Activated CD4-positive, alpha-beta T cell treated with anti-CD3 and anti-CD28 coated beads for 24 hours (primary cell): ENCODE measurements at places on chromosomes 5 and 9.

- no peak for DNase-seq
These were observed 81.6 kb upstream of the CKMT2 start for GRCh38 chr5:81151546-81151945.

DNA sequence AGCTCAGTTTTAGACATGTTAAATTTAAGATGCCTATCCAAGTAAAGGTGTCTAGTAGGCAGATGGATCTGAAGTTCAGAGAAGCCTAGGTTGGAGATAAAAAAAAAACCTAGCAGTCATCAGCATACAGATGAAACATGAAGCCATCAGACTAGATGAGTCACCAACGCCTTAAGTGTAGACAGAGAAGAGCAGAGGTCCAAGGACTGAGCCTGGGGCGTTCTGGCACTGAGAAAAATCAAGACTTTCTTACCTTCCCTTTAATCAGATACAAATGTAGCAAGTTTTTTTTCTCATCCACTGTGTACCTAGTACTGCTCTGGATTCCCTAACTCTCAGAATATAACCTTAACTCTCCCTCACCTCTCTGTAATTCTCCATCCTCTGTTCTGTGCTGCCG, 97.3 kb downstream of the SIL1 start:
- no peak for DNase-seq

DNA sequence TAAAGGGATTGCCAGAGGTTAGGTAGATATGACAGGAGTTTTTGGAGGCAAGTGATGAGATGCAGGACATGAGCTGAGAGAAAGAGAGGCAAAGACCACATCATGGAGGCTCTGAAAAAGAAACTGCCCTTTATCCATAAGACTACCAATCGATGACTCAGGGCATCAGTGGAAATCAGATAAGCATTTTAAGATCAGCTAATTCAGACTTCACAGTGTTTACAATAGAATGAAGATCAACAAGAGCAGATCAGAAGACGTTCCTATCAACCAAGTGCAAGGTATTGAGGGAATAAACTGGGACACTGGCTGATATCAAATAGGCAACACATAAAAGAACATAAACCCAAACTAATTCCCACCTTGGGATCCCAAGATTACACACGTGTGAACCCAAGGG, 227.2 kb downstream of the SLCO4C1 start:
- DNase-seq, result no peak

DNA sequence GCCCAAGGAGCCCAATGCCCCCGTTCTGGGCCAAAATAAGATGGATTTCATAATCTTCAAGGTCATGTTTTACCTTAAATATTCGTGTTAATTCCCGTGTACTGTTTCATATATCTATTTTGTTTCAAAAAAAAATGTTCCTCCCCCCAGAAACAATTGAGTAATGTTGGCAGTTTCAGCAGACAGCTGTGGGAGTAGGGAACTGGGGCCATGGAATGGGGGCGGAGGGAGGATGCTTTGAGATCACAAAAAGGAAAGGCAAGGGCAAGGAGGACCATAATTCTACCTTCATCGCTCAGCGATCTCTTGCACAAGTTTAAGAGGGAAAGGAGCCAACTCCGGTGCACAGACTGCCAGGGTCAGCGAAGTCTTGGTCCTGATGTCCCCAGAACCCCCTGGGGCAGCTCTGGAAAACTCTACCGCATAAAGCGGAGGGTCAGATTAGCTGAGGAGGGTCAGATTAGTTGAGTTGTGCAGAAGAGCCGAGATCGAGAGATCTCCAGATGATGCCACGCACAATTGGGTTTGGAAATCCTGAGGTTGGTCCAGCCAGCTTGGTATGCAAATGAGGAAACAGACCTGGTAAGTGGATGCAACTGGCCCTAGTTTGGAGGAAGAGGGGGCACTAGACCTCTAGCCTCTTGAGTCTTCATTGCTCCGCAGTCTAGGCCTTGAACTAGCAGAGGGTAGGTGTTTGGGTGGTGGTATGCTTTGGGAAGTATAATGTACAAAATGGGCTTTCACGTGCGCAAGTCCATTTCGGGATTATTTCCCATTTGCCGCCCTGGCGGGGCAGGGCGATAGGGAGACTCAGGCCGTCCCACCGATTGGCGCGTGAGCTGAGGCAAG, 24.0 kb downstream of the CDKN2A start:
- DNase-seq, result no peak

DNA sequence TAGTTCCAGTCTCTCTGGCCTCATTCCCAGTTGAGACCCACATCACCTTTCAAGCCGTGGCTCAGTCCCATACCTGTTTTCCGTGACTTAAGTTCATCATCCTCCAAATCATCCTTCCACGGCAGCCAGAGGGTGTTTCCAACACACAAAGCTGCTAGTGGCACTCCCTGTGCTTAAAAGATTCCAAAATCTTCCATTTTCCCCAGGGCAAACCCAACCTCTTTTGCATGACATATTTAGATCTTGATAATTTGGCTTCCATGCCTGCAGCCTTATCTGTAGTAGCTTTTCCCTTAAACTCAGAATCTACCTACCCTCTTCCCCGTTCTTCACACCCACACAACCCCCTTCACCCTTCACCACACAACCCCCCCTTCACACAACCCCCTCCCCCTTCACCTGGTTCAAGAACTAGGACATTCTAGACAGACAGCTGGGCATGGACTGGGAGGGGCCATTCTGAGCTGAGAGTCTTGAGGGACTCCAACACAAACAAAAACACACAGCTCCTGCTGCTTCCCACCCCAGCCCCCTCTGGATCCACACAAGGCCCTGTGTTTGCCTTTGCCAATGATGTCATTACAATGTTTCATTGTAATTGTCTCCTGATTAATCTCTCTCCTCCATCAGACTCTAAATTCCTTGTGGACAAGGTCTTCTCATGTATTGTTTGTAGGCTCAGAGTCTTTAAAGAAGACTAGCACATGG, 268.2 kb downstream of the SH3GL2 start:
- no peak for DNase-seq

DNA sequence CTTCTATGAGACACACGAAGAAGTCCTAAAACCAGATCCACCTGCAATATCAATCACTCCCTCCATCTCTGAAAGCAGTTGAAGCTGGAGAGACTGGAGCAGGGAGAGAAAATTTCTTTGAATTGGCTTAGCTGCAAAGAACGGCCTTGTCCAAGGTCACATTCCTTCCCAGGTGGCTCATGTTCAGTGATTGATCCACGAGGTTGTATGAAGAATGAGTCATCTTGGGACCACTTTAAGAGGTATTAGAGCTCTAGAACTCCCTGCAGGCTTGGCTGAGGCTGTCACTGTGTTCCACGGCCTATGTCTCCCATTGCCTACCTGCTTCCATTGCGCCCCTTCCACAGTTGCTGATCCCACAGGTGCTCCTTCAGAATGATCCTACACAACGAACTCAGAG, 68.2 kb downstream of the HMHB1 start:
- no peak for DNase-seq

DNA sequence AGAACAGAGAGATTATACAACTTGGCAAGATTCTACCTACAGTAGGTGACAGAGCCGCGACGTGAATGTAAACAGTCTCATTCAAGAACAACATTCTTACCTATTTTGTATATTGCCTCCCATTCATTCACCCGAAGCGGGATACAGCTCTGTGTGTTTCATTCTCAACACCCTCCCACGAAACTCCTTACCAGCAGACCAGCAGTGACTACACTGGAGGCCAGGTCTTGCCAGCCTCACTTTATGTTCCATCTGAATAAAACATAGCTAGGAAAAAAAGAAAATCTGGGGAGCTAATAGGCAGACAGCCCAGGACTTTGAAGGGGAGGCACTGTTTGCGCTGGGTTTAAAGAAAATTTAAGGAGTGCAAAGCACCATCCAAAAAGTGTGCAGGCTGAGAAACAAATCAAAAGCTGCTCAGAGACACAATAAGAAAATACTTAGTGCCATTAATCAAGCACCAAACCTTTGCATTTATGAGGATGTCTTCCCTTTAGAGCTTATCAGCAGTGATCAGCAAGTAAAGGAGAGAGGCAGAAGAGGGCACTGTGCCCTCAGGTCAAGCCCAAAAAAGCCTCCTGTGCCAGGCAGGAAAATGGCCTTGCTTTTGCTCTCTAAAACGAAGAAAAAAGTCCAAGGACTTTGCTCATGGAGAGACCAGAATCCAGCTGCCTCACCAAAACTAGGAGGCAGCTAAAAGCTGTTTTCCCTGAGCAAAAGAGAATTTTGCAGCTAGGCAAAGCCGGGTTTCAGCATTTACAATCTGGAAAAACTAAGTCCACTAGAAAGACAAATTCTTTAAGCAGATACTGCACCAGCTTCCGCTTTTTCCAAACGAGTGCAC, 295.1 kb downstream of the BNC2 start:
- DNase-seq, result no peak

DNA sequence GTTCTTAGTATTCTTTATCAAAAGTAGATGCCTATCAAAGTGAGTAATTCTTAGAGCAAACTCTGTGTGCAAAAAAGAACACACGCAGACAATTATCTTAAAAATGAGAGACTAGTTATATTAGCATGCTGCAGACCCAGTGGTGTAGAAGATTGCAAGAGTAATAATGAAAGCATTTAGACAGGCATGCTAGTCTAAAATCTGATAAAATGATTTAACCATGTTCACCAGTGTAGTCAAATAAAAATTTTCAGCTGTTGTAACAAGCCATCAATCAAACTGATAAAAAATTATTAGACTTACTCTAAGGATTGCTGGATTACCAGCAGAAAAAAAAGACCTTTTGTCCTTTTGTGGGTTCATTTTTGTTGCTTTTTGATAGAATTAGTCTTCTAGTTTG, 241.9 kb upstream of the TLE4 start:
- DNase-seq, result no peak

- no peak for DNase-seq
These were observed 30.3 kb upstream of the STING1 start for GRCh38 chr5:139512786-139513390.

DNA sequence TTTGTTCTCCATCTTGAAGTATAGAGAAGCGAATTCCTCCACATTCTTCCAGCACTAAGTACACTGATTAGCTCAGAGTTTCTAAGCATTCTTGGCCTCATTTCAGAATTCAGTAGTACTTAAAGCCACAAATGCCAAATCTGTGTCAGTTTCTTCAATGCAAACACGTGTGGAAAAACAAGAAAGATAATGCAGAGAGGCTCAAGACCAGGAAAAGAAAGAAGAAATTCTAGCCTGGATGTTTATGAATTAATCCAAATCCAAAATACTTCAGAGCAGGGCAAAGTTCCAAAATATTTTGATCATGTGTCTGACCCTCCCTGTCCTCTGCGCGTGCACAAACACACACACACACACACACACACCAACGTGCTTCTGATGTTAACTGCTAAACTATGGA, 457.6 kb downstream of the SLCO4C1 start:
- no peak for DNase-seq

GRCh38 chr5:9512457-9512856, 33.4 kb downstream of the SEMA5A start:
- DNase-seq, result no peak

DNA sequence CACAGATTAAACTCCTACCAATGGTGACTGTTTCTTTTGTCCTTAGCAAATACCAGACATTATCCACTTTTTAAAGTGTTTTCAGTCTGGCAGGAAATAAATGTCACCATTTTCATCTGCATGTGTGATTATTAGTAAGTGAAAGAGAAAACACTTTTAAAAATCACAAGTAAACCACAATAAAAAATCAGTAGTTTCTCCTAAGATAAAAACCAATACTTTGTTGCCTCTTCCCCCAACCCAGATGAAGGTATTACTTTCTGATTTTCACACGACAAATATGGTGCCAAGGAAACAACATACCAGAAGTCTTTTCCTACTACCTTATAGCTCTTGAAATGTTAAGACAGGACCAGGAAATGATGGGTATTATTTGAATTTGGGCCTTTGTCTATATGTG, 11.5 kb upstream of the MAP3K1 start:
- DNase-seq, result no peak

DNA sequence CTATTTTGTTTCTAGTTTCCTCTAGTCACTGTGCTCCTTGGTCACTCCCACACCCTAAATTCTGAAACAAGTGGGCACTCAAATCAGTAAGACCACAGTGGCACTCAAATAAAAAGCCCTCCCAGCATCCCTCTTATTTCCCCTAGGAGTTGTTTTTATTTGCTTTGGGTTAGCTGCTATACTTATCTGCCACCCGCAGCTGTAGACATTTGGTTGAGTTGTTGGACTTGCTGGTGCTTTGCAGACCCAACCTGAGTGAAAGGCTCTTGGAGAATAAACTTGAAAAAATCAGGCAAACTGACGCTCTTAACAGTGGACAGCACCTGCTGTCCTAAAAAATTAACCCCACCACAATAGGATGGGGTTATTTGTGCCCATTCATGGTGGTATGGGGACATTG, 203.0 kb downstream of the SPATA31A6 start:
- no peak for DNase-seq

- DNase-seq, result no peak
These were observed 3.2 kb downstream of the ELL2 start for GRCh38 chr5:95958310-95959014.

DNA sequence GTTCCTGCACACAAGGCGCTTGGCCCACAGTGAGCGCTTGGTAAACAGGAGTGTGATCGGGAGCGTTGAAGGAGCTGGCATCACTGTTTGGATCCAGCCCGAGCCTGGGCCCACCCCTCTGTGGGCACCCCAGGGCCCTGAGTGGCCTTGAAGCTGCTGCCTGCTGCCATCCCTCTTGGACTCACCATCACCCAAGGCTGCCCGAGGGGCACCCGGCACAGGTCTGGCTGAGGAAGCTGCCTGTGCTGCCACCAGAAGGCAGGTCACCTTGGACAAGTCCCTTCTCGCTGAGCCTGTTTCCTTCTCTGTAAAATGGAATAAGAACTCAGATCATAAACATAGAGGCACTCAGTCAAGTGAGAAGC, 53.6 kb downstream of the LRSAM1 start:
- no peak for DNase-seq

GRCh38 chr5:116766470-116766947, 191.9 kb upstream of the SEMA6A start:
- no peak for DNase-seq

GRCh38 chr5:71719063-71719964, at the start of gene CARTPT:
Gene CARTPT, plus strand, starts transcription at chr5:71719275. Its CDS starts 19 bp downstream, at chr5:71719294.
- no peak for DNase-seq

DNA sequence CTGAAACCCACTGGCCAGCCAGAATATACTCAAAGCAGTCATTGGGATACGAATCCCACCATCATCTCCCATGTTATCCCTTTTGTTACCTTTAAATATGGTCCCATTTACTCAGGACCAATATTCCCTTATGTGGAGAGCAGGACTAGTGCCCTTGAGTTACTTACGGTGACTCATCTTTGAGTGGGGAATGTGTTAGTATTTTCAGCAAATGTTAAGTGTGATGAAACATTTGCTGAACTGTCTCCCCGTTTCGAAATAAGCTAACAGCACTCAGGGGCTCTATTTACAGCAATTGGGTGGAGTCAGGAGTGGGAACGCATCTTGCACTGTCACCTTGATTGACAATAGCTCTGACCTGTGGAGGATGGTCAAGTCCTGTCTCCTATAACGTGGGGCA, 67.4 kb downstream of the CTSL start:
- DNase-seq, result no peak

DNA sequence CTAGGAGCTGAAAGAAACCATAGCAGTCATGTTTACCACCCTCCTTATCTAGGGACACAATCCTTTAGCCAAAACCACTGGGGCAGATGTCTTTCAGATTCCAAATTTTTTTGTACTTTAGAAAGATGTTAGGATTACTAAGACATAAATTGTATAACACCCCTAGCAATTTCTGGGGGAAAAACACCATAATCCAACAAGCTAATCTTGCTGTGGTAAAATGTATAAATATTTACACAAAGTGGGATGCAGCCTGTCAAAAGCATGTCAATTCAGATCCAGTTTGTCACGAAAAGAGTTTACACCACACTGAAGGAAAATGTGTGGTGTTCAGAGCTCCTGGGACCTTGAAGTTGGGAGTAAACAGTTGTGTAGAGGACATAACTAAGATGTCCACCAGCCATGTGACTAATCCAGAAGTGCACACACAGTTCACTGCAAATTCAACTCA, 274.3 kb downstream of the ADAMTSL1 start:
- DNase-seq, result no peak
